ENCODE measurements at places on chromosomes 7 and 10.

DNA sequence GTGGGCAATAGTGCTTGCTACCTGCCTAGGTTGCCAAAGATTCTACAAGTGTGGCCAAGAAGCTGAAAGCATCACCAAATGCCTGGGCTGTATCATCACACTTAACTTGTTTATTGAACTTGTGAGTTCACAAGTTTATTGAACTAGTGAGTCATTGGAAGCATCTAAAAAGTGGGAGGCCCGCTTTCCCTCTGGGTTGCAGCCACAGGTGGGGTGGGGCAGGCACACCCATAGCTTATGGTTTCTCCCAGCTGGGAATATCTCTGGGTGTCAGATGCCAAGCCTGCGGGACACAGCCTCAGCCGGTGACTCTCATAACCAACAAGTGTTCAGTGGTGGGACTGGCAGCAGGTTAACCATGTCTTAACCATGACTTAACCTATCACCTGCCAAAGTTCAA, 145.9 kb upstream of the FAM13C start:
- DNase-seq, result no peak

- no peak for DNase-seq
Measured at GRCh38 chr7:28083998-28084985, 96.3 kb downstream of the JAZF1 start.

GRCh38 chr7:144519925-144520324, 116.4 kb upstream of the NOBOX start:
- DNase-seq, result no peak

- no peak for DNase-seq
Measured at GRCh38 chr7:156160811-156161210, 348.5 kb upstream of the SHH start.

- no peak for DNase-seq
Measured at GRCh38 chr7:149830997-149831740, 7.0 kb upstream of the ZNF862 start.

- DNase-seq, result no peak
Measured at GRCh38 chr10:2610946-2611345, 456.4 kb upstream of the PFKP start.

Measured in central memory CD8-positive, alpha-beta T cell (primary cell).